ENCODE measurements at places on chromosomes 3 and 15.

GRCh38 chr15:39134282-39134681 lies 446.6 kb upstream of the THBS1 start:
- DNase-seq = no peak

DNA sequence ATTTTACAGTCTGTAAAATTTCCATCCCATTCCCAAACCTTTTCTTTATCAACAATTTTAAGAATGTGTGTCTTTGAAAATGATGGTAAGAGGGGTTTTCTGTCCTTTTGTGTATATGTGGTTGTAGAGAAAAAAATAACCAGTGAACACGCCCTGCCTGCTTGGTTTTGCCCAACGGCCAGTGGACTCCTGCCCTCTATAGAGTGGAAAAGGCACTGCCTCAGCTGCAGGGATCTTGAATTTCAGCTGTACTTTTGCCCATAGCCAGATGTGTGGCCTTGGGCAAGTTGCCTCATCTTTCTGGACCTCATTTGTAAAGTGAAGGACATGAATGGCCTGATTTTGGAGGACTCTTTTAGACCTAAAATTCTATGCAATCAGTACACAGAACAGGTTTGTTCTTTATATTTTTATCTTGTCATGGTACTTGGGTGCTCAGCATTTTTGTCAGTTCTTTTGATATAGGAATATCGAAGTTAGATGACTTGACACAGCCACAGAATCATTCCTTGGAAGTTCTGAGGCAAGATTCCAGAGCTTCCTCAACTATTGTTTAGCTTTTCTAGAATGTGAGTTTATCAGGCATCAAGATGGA lies 81.0 kb downstream of the CLDN11 start:
- no peak for DNase-seq

DNA sequence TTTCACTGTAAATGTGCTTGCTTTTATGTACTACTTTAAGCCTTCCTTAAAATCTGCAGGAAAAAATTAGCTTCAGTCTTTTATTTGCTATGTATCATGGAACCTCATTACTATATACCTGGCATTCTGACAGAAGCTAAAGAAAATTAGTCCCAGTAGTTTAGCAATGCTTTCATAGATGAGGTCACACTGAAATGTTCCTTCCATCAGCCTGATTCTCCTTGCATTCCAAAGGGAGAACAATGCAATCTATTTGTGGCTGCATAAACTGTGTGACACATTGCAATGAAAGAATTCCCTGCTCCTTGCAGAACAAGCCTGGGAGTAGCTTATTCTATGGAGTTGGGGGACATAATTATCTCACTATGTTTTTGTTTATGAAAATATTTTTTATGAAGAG lies 691.5 kb upstream of the ARPP21 start:
- no peak for DNase-seq

DNA sequence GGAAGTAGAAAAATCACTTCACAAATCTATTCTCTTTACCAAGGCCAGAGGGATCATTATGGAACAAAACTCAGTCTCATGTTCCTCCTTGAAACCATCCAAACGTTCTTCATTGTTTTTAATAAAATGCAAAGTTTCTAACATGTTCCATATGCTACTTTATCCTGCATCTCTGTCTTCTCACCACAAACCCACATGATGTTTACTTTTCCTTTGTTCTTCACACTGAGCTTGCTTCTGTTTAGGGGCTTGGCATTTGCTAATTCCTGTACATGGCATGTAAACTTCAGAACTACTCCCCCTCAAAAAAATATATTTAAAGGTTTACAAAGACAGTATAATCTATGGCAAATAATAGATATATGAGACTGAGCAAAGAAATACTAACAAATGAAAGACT lies 651.4 kb downstream of the OTOL1 start:
- DNase-seq = no peak

DNA sequence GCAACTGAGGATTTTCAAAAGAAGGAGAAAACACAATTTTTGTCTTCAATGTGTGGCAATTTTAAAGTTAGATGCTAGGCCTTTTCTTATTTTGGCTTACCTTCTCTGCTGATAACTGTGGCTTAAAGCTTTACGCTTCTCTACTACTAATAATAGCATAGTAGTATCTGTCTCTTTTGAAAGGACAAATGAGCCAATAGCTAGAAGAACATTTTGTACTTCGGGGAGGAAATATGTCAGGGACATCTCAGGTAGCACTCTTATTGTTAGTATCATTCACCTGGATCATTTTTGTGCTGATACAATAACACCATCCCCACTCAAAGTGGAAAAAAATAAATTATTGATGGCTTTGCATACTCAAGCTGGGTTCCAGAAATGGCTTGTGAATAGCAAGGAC lies 586.1 kb upstream of the TBL1XR1 start:
- no peak for DNase-seq

GRCh38 chr3:150520408-150520807 lies 25.9 kb downstream of the SERP1 start:
- no peak for DNase-seq

GRCh38 chr3:64109438-64109837 lies 86.1 kb upstream of the PSMD6 start:
- no peak for DNase-seq

GRCh38 chr15:96598514-96598913 lies 268.0 kb downstream of the NR2F2 start:
- no peak for DNase-seq

GRCh38 chr3:109234300-109234699 lies 82.0 kb downstream of the DPPA2 start:
- no peak for DNase-seq

DNA sequence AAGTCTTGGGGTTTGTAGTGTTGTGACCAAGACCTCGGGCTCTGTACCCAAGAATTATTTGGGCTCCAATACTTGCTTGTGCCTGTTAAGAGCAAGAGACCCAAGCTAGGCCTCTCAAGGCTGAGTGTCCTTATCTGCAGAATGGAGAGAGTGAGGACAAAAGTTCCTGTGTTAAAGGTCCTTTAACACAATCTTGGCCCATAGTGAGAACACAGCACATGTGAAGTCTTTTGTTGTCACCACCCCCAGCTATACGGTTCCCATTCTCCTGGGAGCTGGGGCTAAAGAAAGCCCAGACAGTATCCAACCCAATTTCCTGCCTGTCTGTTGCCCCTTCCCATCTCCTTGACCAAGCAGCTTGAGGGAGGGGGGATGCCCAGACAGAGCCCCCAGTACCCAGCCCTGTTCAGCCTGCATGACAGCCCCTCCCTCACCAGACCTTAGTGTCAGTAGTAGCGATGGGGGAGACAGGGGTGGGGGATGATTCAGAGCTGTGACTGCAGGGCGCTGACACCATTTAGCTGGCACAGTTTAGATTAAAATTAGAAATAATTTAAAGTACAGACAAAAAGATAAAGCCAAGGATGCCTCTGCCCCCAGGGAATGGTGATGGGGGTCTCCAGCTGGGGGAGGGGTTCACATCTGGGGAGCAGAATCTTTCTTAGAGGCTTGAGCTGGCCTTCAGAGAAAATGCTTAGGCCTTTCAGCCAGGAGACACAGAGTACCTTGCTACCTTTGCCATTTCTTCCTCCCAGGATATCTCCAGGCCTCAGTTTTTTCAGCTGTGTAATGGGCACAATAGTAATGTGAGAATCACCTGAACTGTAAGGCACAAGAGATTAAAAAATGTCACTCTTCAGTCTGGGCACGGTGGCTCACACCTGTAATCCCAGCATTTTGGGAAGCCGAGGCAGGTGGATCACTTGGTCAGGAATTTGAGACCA lies 2.7 kb downstream of the PRKCD start:
- no peak for DNase-seq

- DNase-seq = no peak
Measured at GRCh38 chr3:71444861-71445259, 138.7 kb downstream of the FOXP1 start.

DNA sequence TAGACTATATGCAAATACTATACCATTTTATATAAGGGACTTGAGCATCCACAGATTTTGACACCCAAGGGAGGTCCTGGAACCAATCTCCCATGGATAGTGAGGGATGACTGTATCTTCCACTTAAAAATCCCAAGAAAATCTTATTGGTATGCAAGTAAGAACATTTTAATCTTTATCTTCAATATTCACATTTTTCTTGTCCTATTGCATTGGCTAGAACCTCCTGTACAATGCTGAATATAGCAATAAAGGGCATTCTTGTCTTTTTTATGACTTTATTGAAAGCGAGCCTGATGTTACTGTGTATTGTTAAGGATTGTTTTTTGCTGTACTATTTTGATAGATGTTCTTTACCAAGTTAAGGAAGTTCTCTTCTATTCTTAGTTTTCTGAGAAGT lies 36.9 kb downstream of the MYLK start:
- DNase-seq = no peak

DNA sequence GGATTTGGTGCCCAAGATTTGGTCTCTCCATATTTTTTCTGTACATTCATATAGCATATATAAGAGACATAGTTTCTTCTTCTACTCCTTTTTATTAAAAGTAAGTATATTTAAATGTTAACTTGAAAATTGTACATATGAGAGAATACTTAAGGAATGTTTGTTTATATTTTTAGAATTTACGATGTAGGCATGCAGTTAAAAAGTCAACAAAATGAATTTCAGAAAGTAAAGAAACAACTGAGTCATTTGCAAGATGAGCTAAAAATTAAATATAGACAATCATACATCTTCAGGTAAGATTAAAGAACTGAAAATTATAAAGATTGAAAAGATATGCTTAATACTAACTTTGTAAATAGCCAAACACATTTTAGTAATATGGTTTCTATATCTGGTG lies 94.2 kb downstream of the LEKR1 start:
- no peak for DNase-seq

DNA sequence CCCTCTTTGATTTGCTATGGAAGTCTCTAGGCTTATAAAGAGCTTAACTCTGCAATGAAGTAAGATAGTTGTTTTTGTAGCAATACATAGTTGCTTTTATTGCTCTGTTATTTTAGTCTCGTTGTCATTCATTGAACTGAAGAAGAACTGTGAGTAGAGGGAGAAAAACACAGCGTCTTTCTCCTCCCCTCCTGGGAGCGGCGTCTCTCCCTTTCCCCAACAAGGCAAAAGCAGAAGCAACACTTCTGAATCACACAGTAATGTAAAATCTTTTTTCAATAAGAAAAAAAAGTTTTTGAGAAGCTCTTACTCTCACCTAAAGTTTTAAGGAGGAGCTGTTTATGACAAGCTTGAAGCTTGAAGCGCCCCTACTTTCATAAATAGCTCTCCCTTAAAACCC lies 119.3 kb upstream of the SLC7A14 start:
- no peak for DNase-seq

DNA sequence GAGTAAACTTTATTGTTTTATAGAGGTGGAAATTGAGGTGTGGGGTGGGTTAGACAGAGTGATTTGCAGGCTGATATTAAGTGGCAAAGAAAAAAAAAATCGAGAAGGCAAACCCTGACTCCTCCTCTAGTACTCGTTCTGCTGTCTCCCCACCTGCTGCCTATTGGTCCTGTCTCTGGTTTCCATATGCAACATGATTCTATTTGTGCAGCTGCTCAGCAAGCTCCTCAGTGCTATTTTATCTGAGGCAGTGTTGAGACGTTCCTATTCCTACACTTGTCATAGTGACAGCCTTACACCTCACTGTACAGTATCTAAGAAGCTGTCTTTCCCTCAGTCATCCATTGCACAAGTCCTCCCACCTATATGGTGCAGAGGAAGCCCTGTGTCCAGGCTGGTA lies 45.1 kb downstream of the RSL24D1 start:
- DNase-seq = no peak

DNA sequence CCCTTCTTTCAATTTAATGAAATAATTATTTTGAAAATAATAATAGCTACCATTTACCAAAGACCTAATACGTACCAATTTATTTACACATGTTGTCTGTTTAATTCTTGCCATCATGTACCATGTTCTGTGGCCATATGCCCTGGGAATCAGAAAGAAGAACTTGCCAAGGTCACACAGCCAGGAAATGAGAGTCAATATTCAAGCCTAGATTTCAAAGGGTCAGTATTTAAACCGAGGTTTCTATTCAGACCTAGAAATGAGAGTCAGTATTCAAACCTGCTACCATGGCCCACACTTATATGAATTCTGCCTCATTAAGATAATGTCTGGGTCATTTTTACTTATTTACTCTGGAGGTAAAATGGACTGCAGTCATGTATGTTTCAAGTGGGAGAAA lies 103.6 kb upstream of the TBL1XR1 start:
- DNase-seq = no peak

DNA sequence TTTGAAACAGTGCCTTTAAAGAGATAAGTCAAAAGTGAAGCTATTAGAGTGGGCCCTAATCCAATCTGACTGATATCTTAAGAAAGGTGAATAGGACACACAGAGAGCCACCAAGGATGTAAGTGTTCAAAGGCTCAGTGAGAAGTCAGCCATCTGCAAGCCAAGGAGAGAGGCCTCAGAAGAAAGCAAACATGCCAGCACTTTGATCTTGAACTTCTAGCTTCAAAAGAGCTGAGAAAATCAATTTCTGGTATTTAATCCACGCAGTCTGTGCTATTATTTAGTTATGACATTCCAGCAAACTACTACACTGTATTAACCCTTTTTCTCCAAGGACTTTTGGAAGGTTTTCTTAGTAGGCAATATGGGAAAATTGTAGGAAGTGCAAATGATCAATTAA lies 95.7 kb downstream of the LRRC3B start:
- no peak for DNase-seq

DNA sequence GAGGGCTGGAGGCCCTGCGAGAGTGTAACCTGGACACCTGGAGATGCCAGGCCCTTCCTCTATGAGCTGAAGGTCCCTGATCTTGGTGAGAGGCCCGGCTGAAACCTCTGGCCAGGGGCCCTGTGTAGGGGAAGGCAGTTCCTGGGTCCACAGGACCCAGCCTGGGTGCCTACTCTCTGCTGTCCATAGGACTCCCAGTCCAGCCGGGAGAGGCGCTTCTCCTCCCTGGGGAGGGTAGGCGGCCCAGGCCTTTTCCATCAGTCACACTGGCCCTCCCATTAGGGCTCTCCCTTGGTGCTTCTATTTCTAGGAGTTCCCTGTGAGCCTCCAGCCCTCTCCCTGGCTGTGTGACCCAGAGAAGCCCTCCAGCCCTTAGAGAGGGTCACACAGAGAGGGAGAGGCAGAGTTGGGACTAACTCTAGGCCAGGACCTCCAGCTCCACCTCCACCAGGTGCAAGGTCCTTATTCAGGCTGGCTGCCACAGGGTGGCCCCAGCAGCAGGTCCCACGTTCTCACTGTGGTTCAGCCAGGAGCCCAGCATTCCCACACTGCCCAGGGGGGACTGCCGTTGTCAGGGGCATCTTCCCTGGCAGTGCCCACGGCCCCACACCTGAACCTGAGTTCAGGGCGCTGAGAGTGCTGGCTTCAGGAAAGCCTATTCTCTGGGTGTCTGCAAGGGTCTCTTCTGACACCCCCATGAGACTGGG lies 146.8 kb downstream of the SMAD6 start:
- DNase-seq = no peak

GRCh38 chr15:67841513-67841762 lies 1.6 kb upstream of the RNU6-1 start:
- no peak for DNase-seq

- DNase-seq = no peak
Measured at GRCh38 chr15:63436341-63436740, 54.7 kb upstream of the CA12 start.

DNA sequence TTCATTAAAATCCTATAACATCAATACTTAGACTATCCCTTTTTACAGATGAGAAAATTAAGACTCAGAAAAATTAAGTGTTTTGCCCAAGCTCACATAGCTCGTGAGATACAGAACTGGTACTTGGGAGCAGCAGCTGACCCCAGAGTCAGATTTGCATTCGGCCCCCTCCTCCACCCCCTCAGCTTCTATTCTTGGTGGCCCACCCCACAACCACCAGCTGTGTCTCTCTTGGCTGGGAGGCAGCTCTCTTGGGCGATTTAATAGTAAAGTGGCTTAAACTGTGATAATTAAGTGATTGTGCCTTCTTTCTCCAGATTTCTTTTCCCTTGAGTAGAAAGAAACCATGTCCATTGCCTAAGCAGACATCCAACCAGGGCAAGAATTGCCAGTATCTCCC lies 203.6 kb upstream of the PDZRN3 start:
- no peak for DNase-seq
